ENCODE measurements at places on chromosomes 5 and 9. TPM values are rescaled to one million over a fixed set of nuclear protein-coding genes. Genes with fewer than 3 reads are reported as not detected.

ZBTB26 gene
- 7.5 TPM for total RNA-seq

PHF24 gene
- not detected for total RNA-seq

CCL21 gene
- total RNA-seq: not detected

NRG2 gene
- 0.10 TPM for total RNA-seq

DBH gene
- 0.10 TPM for total RNA-seq

INSL4 gene
- not detected for total RNA-seq

All from mononuclear cell (primary cell).